ENCODE measurements at places on chromosomes 13 and 19. TPM values are rescaled to one million over a fixed set of nuclear protein-coding genes. Genes with fewer than 3 reads are reported as not detected.

The UBE2L5 gene
- 0.02 TPM for polyA plus RNA-seq

GRCh38 chr19:18090545-18091216, 3.9 kb upstream of the IL12RB1 start:
- DNase-seq: no peak

DNA sequence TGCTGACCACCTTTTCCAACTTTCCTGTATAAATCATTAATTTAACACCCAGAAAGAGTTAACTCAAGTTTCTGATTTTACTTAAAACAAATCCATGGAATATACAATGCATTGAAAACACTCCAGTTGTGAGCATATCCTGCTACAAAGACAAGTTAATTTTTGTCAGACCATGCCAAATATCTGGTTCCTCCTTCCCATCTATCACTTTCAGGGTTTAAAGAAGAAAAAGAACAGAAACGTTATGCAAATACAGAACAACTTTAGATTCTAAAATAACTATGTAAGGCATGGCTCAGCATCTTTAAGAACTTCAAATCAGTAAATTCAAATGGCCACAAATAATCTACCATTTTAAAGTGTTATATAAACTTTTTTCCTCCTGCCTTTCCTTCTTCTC, 14.9 kb downstream of the MRPS31 start:
- no peak for DNase-seq

DNA sequence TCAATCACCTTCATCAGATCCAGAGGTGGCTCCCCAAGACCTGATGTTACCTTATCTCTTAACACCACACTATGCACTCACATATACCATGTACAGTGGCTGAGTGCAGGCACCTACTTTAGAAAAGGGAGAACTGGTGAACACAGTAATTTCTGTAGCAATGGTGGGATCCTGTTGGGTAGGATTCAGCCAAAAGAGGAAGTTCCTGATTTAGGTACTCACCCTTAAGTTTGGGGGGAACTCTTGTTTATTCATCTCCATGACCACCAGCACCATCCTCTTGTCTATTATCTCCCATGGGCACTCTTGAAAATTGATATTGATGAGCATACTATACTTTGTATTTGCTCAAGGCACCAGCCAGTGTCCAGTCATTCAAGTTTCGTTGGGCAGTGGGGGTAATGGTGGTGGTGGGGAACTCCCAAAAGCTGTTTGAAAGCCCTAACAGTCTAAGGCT, 324.4 kb downstream of the LMO7 start:
- DNase-seq: no peak

The SYDE1 gene
- polyA plus RNA-seq: 40.6 TPM

DNA sequence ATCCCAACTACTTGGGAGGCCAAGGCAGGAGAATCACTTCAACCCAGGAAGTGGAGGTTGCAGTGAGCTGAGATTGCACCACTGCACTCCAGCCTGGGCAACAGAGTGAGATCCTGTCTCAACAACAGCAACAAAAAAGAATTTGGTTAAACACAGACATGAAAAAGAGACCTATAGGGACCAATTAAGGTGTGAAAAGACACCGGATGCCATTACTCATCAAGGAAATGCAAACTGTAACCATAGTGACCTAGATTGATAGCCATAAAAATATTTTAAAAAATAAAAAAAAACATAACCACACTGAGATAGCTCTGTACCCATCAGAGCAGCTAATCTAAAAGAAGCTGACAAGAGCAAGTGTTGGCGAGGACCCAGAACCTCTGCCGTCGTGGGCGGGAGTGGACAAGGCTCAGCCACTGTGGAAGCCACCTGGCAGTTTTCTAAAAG, 37.1 kb upstream of the ISYNA1 start:
- no peak for DNase-seq

GRCh38 chr19:1047696-1048147, 7.8 kb downstream of the ABCA7 start:
- DNase-seq: no peak

The SHFL gene
- polyA plus RNA-seq: 43.2 TPM

- no peak for DNase-seq
Observed at GRCh38 chr13:44128552-44129001, 245.0 kb upstream of the SERP2 start.

DNA sequence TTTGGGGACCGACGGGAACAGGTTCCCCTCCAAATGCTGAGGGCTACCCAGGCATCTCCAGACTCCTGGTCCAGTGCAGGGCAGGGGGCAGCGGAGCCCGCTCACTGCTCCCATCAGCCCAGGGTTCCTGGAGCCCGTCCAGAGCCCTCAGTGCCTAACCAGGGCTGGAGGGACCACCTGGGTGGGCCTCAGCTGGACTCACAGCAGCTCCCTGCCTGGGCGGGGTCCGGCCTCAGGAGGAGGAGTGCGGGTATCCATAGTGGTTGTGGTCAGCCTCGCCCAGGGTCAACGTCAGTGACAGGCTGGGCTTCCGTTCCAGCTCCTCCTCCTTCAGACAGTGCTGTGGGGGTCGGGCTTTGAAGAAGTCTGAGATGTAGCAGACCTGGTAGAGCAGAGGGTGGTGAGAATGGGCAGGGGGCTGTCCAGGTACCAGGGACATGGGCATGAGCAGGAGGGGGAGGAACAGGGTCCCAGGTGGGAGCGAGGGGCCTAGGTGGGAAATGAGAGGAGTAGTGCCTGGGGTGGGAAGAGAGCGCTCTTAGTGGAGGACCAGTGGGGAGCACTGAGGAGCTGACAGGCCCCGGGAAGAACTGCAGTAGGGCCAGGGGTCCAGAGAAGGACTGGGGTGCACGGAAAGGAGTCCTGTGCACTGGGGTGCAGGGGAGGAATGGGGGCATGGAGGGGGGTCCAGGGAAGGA, 9.9 kb downstream of the PLPP2 start:
- DNase-seq: no peak

The GFY gene
- polyA plus RNA-seq: not detected

The TGFBR3L gene
- 0.87 TPM for polyA plus RNA-seq

DNA sequence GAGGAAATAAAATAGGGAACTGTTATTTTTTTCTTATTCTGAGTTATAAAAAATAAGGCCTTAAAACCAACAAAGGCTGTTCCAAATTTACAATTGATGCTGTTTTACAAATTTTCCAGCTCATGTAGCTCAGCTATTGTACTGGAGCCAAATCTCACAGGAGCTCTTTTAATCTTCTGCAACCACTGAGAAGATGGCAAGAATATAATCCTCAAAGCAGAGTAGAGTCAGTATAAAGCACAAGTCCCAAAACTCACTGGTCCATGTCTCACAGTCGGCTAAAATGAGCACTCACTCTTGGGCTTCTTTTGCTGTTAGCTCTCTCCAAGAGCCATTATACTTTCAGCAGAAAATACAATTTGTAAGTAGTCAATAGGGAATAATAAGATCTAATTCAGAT, 1074.4 kb upstream of the PRR20A start:
- DNase-seq: no peak

DNA sequence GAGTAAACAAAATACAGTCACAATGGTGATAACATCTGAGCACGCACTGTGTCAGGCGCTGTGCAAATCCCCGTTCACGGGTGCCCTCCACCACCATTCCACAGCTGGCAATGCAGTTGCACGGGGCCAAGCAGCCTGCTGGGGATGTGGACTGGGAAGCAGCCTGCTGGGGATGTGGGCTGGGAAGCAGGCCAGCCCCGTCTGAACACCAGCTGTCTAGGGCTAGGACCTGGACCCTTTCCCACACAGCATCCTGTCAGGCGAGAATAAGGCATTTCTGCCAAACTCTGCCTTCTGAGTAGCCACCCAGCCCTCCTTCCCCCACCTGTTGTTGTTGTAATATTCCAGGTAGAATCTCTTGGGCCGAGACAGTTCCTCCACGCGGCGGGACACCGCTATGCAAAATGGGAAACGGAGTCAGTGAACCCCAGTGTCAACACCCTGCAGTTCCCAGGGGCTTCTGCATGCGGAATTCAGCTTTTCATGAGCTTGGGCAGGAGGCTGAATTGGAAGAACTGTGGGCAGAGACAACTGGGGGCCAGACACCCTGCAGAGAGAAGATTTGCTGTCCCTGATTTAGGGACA, 27.8 kb upstream of the MIER2 start:
- DNase-seq: peak; percentile 81
